ENCODE measurements at places on chromosomes 1 and 21.

DNA sequence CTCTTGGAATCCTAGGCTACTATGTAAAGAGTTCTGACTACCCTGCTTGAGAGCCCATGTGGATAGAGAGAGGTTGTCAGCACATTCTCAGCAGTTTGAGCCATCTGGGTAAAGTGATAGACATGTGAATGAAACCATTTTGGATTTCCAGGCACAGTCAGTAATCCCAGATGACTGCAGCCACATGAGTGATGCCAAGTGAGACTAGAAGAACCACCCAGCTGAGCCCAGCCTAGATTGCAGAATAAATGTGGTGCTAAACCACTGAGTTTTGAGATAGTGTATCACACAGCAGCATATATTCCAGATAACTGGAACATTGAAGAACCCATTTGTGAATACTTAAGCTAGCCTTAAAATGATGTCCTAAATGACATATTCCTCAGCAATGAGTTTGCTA, 166.2 kb downstream of the ATP6V1G3 start:
- DNase-seq = no peak

- DNase-seq = no peak
Observed at GRCh38 chr21:20652846-20653245, 345.4 kb upstream of the NCAM2 start.

GRCh38 chr1:16281765-16282164, 44.8 kb upstream of the CPLANE2 start:
- no peak for DNase-seq

- peak; percentile 71 for DNase-seq
Observed at GRCh38 chr1:1470626-1471388, 758 bp upstream of the ATAD3B start.

GRCh38 chr1:68174738-68175113, 57.6 kb downstream of the WLS start:
- no peak for DNase-seq

DNA sequence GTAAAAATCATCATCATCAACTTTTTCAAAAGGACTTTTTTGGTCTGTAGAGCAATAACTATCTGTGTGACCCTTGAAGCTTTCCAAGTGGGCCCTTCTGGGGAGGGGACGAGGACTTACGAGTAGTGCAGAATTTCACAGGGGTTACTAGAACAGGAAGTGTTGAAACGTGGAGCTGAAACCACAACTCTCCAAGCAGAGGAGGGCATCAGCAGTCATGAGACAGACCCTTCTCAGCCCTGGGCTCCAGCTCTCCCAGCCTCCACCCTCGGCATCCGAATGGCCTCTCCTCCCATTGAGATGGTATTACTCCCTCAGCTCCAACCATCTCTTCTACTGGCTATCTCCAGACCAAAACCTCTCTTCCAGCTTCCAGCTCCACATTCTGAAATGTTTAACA, 3.6 kb downstream of the FAM89A start:
- no peak for DNase-seq

DNA sequence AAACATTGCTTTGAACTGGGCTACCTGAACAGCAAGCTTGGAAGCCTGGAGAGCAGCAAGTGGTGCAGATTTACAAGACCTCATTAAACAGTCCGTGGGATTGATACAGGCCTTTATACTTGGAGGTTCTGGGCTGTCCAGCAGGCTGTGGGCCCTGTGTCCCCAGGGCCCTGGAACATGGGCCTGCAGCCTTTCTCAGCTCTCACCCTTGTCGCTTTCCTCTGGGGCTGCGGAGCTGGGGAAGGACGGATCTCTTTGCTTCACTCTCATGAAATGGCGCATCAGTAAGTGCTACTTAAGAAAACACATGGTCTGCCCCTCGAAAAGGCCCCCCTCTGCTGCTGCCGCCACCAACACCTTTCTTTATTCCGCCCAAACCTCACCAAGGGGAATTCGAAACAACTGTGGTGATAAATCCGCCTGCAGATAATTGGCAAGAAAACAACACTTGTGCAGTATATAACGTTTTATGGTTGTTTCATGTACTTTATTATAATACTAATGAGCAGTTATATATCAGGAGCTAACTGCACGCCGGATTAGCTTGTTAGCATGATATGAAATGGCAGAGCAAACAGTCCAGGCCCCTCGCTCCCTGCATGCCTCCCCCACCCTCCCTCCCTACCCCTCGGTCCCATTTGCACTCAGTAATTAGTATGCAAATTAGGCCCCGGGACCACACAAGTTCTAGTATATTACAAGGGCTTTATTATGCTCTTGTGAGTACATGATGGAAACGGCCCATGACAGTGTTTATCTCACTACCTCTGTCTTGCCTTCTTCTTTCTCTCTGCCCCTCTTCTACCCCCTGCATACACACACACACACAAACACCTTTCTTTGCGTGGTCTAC, 131.5 kb downstream of the RNF220 start:
- DNase-seq = no peak

- DNase-seq = no peak
Observed at GRCh38 chr21:36792505-36792967, 93.6 kb downstream of the SIM2 start.

GRCh38 chr21:33848249-33848953, 67.2 kb downstream of the ATP5PO start:
- peak; percentile 38 for DNase-seq

DNA sequence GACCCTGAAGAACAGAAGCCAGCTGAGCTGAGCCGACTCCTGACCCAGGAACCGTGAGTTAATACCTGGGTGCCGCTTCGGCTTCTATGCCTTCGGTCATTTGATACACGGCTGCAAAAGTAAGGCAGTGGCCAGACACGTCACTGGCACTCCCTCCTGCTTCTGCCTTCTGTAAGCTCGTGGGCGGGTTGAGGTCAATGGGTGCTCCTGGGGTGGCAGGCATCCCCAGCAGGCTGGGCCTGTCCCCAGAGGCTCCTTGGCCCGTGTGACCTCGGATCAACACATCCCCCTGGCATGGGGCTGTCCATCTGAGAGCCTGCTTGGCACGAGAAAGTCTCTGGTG, 35.7 kb upstream of the COL6A1 start:
- no peak for DNase-seq

GRCh38 chr1:228423404-228424053, 6.9 kb upstream of the TRIM17 start:
- no peak for DNase-seq

DNA sequence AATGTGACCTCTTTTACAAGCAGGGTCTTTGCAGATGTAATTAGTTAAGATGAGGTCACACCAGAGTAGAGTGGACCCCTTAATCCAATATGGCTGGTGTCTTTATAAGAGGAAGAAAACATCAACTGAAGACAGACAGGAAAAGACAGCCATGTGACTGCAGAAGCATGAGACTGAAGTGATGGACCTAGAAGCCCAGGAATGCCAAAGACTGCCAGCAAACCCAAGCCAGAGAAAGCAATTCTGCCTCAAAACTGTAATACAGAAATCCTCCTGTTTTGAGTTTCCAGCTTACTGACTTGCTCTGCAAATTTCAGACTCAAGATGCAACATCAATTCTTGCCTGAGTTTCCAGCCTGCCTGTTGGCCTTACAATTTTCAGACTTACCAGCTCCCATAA, 17.3 kb downstream of the ENAH start:
- no peak for DNase-seq

GRCh38 chr1:118692143-118692542, 296.0 kb downstream of the TBX15 start:
- DNase-seq = peak; percentile 19

DNA sequence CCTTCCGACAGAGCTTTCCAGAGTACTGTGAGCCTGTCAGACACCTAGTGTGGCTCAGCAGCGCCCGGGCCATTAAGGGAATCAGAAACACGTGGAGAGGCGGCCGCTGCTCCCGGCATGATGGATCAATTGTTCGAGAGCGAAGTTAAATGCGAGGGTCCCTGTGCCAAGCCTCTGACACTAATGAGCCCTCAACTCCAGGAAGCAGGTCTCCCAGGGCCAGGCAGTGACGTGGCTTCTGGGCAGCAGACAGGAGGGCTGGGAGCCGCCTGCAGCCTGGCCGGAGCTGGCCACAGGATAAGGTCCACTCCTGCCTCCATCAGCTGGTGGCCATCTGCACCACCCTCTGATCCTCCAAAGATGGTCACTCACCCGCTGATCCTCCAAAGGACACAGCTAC, 67.5 kb upstream of the CLDN14 start:
- no peak for DNase-seq

DNA sequence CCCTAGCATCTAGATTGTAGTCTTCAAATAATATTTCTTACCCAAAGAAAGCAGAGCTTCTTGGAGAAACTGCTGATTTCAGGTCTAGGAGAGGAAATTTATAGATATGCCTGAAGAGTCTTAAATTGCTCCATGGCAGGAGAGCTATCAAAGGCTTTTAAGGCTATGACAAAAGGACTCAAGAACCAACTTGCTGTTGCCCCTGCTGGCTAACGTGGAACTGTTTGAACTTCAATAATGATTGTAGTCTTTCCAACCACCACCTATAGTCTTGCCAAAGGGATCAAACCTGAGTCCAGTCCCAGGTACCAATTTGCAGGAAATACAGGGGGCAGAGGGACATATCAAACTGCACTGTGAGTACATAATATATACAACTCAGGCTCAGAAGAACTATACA, 336.2 kb upstream of the ESRRG start:
- no peak for DNase-seq

- DNase-seq = no peak
Observed at GRCh38 chr1:19033515-19033839, 77.0 kb upstream of the IFFO2 start.

- DNase-seq = peak; percentile 48
Observed at GRCh38 chr1:6599141-6599975, 3.3 kb downstream of the KLHL21 start.

DNA sequence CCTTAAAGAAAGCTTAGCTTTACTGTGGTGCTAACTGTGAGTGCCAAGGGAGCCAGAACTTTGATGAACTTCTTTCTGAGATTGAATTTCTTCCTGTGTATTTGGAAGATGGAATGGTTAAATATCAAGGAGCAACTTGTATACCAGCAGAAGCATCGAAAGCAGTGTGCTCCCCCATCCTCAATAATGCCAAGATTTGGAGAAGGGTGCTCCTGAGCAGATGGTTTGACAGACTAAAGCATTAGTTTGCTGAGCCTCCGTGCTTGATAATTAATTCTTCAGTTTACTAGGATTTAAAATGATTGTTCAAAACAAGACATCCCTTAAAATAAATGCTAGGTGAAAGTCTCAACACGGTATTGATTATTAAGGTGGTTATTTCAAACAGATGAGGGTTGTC, 42.4 kb upstream of the AKT3 start:
- DNase-seq = no peak

DNA sequence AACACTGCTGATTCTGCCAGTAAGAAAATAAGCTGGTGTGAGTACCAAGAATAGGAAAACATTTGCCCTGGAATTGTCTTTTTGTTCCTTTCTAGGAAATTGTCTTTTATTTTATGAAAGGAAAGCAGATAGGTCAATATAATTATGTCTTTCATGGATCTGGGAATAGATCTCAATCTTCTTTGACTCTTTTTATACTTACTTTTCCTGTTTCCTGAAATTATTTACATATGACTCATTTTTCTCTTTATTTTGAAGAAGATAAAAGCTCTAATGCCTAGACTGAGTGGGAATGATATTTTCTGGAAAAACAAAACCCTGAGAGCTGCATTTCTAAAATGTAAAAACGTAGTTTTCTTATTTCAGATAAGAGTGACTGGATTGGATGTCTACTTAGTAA, 100.1 kb downstream of the MAN1A2 start:
- DNase-seq = no peak

- DNase-seq = no peak
Observed at GRCh38 chr1:184790642-184791549, 36.2 kb upstream of the EDEM3 start.

GRCh38 chr1:19981507-19982312, 2.3 kb upstream of the PLA2G2A start:
- no peak for DNase-seq

DNA sequence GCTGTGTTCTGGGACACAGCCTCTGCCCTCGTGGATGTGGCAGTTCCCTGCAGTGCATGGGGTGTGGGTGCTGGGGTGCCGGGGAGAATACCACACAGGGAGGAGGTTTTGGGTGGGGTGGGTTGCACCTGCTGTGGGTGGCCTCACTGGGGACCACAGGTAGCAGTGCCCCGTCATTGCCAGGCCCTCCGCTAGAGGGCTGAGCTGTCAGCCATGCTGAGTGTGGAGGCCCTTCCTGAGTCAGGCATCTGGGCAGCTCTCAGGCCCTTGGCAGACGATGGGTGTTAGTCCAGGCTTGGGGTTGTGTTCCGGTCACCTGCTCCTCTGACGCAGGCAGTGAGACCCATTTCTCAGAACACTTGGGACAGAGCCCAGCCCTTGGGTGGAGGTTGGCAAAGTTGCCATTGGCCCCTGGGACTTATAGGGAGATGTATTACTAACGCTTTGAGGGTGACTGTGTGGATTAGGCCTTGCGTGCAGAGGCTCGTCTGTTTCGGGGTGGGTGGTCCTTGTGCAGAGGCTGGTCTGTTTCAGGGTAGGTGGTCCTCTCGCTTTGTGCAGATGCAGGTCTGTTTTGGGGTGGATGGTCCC, 23.9 kb downstream of the PCNT start:
- DNase-seq = peak; percentile 20

GRCh38 chr1:107139833-107140702, 771 bp upstream of the NTNG1 start:
- no peak for DNase-seq

- DNase-seq = no peak
Observed at GRCh38 chr1:156935505-156936128, 15.2 kb downstream of the LRRC71 start.

DNA sequence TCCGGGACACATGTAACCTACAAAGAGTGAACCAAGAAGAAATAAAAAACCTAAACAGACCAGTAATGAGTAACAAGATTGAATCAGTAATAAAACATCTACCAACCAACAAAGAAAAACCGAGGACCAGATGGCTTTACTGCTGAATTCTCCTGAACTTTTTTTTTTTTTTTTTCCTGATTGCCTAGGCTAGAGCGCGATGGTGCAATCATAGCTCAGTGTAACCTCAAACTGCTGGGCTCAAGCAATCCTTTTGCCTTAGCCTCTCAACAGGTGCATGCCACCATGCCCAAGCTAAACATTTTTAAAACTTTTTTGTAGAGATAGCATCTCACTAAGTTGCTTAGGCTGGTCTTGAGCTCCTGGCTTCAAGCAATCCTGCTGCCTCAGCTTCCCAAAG, 11.2 kb upstream of the FGGY start:
- DNase-seq = no peak

DNA sequence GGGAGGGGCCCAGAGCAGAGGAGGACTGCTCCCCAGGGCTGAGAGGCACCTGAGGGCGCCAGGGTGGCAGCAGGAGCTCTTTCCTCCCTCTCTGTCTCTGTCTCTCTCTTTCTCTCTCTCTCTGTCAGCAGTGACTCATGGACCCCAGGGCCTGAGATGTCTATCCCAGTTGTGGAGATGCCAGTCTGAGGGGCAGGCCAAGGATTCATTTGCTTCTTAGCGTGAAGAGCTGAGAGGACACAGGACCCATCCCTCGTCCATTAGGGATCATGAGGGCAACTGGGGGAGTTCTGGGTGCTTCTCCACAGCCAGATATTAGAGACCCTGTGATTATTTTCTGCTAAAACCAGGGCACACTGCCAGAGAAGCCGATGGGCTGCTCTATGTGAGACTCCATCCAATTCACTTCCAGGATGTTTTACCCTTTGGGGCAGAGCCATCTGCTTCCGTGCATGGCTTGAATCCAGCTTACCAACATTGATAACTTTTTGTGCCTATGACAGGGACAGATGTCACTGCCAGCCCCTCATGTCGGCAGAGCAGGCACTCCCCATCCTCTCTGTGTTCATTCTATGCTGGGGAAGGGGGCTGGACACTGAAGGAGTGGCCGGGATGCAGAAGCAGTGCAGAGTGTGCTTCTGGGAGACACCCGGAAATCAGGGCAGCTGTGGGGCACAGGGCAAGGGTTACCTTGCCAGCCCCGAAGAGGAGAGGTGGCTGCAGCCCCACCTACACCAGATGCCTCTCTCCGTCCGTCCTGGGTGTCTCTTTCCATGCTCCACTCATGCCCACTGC, 4.1 kb upstream of the PCBP3 start:
- no peak for DNase-seq

Measured in NAMALWA (cell line).